ENCODE measurements at places on chromosomes 12 and 14.
A peak's percentile ranks its signal among the peaks of the same experiment; 100 is the strongest.

DNA sequence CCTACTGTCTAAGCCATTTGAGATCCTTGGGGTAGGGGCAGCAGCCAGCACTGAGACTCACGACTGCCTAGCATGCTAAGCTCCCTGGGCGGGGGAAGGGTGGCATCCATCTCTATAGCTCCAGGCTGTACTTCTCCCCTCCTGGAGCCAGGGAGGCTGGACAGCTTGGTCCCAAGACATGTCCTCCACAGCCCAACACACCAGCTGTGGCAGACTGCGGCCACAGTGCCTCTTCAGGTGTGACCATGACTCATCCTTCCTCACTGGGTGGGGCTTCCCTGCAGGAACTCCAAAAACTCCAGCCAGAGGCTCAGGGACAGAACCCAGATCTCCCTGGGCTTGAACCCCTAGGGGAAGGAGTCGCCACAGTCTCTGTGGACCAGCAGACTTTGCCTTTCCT, 193.9 kb downstream of the GPHN start:
- DNase-seq = no peak

- DNase-seq = no peak
Measured at GRCh38 chr14:90996967-90997366, 63.5 kb downstream of the RPS6KA5 start.

DNA sequence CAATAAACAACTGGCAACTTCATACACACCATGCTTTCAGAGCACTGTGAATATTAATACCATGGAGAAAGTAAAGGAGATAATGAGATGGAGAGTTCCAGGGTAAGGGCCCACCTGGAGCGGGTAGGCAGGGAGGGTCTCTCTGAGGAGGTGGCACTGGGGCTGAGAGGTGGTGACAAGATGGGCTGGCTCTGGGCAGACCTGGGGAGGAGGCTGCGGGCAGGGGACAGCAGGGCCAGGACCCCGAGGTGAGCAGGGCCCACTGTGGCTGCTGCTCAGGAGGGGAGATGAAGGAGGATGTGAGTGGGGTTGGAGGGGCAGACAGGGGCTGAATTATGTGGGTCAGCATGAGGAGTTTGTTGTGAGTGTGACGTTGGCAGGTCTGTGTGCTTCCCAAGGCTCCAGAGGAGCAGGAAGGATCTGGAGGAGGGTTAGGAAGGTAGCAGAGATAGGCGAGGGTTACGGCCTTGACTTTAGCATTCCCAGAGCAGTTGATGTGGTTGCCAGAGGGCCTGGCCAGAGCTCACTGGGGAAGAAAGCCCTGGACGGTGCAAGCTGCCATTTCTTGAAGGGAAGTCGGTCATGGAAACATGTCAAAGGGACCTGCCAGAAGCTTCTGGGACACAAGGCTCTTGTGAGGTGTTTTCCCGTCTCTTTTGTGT, 88.2 kb downstream of the CACNA1C start:
- no peak for DNase-seq

- no peak for DNase-seq
Measured at GRCh38 chr14:75662966-75663365, 1.9 kb downstream of the TTLL5 start.

- no peak for DNase-seq
Measured at GRCh38 chr12:92706594-92706993, 3.8 kb downstream of the PLEKHG7 start.

- no peak for DNase-seq
Measured at GRCh38 chr12:123346946-123347345, 17.7 kb downstream of the SBNO1 start.

GRCh38 chr12:72692338-72692737, 420.2 kb downstream of the TRHDE start:
- DNase-seq = no peak

DNA sequence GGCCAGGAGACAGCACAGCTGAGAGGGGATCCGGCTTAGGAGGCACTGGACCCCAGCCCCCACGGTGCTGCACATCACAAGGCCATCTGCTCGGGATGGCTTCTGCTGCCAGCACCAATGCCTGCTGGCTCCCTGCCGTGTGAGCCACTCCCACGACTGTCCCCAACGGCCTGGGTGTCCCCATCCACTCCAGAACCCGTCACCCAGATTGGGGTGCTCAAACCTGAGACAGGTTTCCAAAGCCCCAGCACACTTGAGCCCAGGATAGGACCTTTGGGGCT, 102.4 kb downstream of the RFLNA start:
- no peak for DNase-seq

DNA sequence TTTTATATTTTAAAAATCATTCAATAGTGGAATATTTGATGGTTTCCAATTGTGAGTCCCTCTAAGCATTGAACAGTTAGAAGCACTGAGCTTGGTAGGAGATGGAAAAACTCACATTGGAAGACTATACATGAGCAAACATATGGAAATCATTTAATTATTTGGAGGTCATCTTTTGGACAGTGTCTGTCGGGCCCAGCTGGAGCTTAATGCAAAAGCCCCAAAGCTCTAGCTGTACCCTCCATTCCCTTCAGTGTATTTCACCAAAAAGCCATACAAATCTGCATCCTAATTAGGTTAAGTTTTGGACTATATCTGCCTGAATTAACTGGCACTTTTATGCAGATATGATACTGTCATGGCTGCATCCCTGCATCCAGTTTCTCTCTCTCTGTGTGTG, 365.7 kb downstream of the FLRT2 start:
- no peak for DNase-seq

DNA sequence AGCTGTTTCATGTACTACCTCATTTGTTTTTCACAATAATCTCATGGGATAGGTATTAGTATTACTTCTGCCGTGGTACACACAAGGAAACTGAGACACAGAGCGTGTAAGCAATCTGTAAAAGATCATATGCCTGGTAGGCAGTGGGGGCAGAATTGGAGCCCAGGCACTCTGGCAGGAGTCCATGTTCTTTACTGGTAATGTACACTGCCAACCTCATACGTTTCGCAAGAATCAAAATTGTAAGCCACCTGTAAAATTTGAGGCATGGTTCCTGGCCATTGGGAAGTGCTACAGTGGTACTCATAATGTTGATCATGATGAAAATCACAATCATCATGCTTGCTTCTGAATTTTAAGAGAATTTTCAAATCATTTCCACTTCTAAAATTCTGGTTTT, 40.7 kb downstream of the TMTC1 start:
- DNase-seq = no peak

DNA sequence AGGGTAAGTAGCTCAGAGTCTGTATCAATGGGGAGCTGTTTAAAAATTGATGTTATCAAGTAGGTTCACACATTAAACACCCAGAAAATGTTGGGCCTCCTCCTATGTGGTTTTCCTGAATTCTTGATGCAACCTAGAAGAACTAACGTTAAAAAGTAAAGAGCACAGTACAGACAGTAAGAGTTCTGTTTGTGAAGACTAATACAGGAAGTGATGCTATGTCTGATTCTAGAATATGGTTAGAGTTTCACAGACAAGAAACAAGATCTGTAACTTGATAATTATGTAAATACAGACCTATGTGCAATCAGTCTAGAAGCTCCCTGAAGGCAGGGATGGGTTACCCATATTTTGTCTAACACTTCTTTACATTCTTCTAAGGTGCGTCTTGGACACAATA, 214.9 kb upstream of the BTG1 start:
- DNase-seq = no peak

GRCh38 chr14:68331991-68332390, 460.9 kb downstream of the ZFP36L1 start:
- no peak for DNase-seq

- DNase-seq = no peak
Measured at GRCh38 chr14:34684578-34684977, 29.8 kb downstream of the CFL2 start.

DNA sequence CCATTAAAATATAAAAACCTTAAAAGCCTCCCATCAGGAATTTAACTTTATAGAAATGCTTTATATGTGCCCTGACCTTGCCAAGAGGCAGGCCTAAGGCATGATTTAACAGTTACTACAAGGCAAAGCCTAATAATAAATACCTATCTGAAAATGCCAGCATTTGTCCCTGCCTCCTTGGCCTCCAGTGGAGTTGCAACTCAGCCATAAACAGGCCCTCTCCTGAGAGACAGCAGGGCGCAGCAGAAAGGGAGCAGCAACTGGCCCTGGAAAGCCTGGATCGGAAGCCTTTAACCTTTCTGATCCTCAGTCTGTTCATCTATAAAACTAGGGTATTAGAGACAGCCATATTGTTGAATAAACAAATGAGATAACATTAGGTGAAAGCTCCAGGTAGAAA, 324.4 kb downstream of the PAWR start:
- DNase-seq = no peak

- peak; percentile 34 for DNase-seq
Measured at GRCh38 chr12:38392554-38393144, 76.1 kb downstream of the ALG10B start.

DNA sequence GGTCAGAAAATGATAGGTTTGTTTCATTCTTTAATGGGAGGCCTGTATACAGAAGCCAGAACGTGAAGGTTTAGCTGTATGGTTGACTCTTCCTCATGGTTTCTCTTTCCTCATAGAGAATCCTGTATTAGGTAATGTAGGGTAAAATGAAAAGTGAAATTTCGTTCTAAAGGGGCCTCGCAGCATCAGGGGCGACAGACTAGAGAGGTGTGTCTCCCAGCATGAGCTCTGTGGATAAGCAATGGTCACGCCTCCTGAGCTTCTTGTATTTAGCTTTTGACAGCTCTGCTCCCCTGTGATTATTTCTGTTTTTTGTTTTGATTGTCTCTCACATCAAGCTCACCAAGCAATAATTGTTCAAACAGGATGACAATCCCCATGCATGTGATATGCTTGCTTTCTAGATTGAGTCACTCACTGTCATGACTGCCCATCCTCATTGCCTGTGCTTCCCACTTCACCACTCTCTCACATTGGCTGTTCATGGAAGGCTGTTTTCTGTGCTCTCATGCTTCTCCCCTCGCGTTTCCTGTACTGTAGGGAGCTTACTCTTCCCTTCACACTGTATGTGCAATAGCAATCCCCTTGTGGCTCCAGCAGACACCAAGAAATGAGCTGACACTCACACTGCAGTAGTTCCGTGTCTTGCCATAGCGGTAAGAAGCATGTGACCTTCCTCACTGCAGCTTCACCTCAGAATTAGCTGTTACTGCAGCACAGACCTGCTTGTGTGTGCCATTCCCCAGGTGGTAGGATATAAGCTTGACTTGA, 44.0 kb downstream of the RAD52 start:
- peak; percentile 17 for DNase-seq

- DNase-seq = no peak
Measured at GRCh38 chr12:93134893-93135285, 205.8 kb upstream of the EEA1 start.

DNA sequence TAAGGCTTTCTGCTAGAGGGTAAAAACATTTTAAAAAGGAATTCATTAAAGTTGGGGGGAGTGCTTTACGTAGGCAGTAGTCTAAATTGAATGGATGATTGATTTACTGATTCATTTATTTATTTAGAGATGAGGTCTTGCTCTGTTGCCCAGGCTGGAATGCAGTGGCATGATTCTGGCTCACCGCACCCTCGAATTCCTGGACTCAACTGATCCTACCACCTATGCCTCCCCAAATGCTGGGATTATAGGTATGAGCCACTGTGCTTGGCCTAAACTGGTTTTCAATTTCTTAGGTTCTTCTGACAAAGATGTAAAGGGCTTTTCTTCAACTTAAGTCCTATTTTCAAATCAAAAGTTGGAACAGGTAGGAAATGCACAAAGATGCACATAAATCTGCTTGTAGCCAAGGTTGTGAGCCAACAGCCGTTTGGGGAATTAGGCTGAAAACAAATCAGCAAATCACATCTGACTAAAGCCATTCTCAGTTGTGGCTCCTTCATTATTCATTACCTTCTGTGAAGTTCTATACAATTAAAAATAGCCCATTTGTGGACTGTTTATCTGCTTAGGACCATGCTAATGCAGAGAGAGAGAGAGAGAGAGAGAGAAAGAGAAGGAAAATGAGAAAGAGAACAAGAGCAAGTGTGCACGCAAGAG, 218.0 kb downstream of the PPM1H start:
- no peak for DNase-seq

- DNase-seq = peak; percentile 2
Measured at GRCh38 chr14:22333422-22334274, 255.4 kb downstream of the DAD1 start.

DNA sequence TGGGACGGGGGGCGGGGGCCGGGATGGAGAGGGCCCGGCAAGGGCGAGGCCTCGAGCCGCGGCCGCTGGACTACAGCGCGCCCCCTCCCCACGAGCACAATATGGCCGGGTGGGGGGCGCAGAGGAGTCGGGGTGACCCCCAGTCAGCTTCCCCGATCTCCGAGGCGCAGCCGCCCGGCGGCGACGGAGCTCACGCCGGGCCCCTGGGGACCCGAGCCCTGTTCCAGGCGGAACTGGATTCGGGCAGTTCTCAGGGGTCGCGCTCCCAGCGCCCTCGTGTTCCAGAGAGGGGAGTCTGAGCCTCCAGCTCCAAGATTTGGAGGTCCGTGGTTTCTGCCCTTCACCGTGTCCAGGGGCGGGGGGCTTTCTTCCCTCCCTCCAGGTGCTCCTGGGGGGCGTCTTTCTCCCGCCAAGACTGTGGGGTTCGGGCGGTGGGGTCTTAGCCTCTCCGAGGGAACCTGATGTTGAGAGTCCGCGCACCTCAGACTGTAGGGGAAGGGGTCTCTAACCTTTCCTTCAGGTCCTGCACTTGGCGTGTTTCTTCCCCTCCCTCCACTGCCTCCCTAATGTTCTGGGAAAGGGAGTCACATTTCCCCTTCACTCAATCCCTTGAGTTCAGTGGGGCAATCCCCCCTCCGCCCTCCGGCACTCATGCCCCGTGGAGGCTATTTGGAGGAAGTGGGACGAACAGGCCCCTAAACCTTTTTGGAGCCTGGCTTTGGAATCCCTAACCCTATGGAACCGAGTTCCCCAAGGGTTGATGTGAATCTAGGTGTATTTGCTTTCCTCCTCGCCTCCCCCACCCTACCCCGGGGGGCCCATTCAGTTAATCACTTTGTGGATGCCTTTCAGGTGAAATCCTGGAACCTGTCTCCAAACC, 584 bp downstream of the ACVR1B start:
- no peak for DNase-seq

- no peak for DNase-seq
Measured at GRCh38 chr12:119802472-119802871, 74.6 kb downstream of the CIT start.

DNA sequence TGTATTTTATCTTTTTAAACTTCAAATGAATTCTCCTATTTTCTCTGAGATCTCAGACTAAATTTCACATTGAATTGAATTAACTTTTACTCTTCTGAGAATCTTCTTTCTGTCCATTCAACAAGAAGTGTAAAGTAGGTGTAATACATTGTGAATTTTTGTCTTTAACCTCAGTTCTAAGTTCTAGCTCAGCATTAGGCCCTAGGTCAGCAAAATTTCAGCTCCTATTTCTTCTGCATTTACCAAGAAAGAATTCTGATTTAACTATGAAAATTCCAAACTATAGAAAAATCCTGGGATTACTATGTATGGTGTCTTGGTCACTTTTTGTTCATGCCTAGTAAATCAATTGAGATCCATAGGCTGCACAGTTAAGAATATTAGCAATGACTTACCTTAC, 110.9 kb upstream of the MYF6 start:
- no peak for DNase-seq

GRCh38 chr14:30621354-30621939, 672 bp upstream of the SCFD1 start:
- DNase-seq = peak; percentile 18

GRCh38 chr14:76780875-76781647, 19.8 kb downstream of the VASH1 start:
- no peak for DNase-seq

GRCh38 chr12:63985945-63986344, 141.4 kb downstream of the SRGAP1 start:
- DNase-seq = no peak
